ENCODE measurements at places on chromosomes 4 and X.

GRCh38 chr4:42142591-42142990 is 9.9 kb downstream of the BEND4 start:
- no peak for DNase-seq

DNA sequence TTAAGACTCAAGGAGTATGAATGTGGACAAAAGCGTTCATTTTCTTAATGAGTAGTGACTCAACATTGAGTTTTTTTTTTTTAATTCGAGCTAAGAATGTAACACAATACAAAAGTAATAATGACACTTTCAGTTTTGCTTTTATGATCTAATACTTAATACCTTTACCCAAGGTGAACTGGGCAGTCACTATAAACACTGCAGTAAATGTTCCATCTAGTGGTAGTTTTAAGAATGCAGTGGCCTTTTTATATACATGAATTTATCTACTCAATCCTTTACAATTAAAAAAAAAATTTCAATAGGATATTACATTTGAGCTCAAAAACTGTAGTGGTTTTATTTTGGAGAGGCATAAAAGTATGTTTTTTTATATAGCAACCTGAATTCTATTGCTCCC is 33.9 kb downstream of the PDK3 start:
- no peak for DNase-seq

GRCh38 chr4:78360466-78360865 is 191.1 kb upstream of the ANXA3 start:
- DNase-seq = no peak

DNA sequence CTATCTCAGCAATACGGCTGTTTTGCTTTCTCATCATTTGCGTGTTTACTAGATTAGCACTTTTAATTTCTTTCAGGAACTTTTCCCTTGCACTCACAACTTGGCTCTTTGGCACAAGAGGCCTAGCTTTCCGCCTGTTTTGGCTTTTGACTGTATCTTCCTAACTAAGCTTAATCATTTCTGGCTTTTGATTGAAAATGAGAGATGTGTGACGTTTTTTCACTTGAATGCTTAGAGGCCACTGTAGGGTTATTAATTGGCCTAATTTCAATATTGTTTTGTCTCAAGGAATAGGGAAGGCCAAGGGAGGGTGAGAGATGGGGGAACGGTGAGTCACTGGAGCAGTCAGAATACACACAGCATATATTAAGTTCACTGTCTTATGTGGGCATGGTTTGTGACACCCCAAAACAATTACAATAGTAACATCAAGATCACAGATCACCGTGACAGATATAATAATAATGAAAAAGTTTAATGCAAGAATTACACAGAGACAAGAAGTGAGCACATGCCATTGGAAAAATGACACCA is 27.3 kb downstream of the MND1 start:
- DNase-seq = no peak

DNA sequence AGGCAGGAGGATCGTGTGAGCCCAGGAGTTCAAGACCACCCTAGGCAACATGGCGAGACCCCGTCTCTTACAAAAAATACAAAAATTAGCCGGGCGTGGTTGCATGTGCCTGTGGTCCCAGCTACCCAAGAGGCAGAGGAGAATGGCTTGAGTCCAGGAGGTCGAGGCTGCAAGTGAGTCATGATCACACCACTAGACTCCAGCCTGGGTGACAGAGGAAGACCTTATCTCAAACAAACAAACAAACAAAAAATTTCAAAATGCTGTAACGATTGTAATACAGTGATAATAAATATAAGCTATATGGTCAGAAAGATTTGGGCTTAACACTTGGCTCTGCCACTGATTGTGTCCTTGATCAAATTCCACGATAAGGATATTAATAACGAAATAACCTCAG is 24.2 kb downstream of the SLC25A4 start:
- no peak for DNase-seq

- peak; percentile 83 for DNase-seq
These were observed 13.7 kb downstream of the BCORL1 start for GRCh38 chrX:129996120-129996519.

DNA sequence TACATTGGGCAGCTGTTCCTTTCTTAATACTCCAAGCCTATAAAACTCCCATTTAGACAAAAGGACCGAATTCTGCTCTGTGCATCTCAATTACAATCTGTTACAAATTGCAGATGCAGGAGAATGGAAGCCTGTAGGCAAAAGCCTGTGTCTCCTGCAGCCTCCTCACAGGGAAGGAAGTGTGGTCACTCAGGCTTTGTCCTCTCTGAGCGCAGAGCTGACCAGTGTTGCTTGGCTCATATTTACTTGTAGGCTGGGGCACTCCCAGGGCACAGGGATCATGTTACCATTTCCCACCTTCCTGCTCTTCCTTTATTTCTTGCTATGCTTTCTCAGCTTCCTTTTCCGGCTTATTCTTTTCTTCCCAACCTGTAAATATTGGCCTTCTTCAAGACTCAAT is 15.7 kb downstream of the SUPT20HL2 start:
- no peak for DNase-seq

GRCh38 chrX:68286076-68286475 is 147.2 kb downstream of the OPHN1 start:
- DNase-seq = no peak

DNA sequence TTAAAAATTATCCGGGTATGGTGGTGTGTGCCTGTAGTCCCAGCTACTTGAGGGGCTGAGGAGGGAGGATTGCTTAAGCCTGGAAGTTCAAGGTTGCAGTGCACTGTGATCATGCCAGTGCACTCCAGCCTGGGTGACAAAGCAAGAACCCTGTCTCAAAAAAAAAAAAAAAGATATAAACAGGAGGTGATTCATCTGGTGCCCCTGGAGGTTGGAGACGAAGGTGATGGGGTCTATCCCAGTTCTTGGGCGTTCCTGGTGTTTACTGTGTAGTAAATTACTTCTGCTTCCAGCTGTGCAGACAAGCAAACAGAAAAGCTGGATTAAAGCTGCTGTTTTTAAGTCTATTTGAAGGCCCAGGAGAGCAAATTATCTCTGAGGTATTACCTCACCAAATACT is 19.9 kb downstream of the GPKOW start:
- DNase-seq = no peak

- peak; percentile 69 for DNase-seq
These were observed at the start of gene SORCS2 for GRCh38 chr4:7192252-7193029. SORCS2 (plus strand) TSS chr4:7192538.

GRCh38 chr4:154084864-154085263 is 296.0 kb upstream of the SFRP2 start:
- no peak for DNase-seq

- no peak for DNase-seq
These were observed 250.7 kb downstream of the CBR4 start for GRCh38 chr4:168759321-168759720.

DNA sequence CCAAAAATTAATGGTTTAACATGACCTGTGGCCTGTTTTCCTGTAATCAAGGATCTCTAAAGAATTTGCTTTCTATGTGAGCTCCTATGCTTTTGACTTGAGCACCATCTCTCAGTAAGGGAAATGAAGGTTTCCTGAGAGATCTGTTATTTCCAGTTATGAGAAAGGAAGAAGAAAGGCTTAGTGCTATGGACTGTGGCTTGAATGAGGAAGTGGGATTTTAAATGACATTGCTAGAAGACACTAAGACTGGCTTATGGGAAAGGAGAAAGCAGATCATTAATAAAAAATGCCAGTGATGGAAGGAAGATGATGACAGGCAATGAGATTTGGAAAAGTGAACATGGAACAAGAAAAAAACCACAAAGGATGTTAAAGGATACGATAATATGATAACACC is 285.4 kb downstream of the OPHN1 start:
- DNase-seq = no peak

DNA sequence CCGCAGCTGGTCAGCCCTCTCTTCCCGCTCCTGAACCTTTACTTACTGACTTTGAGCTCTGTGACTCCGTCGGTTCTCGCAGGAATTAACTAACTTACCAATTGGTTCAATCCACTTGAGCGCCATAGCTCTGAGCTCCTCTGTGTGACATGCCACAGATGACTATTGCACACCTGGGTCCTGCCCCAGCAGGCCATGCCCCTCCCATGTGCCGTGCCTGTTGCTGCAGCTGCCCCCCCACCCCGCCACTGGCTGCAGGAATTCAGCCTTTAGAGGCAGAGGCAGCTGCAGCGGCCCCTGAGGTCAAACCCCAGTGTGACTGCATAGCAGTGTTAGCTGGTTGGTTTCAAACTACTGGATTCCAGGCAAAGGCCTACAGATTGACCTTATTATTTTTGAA is 70.6 kb downstream of the MTMR1 start:
- no peak for DNase-seq
